ENCODE measurements at places on chromosomes 7 and 10.

DNA sequence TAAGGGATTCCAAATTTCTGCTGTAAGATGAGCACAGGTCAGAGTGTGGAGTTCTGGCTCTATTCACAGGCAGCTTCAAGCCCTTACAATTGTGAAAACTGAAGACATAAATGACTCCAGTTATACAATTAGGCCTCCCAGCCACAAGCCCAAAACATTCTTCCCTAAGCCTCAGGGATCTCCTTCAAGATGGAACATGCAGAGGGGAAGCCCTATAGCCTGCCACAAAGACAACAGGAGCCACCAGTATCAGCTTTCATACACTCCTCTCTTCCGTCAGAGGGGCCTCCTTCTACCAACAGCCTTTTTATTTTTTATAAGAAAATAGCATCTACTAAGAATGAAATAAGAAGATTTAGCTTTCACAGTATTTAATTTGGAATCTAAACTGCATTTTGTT is 46.5 kb downstream of the DLD start:
- DNase-seq, result no peak

DNA sequence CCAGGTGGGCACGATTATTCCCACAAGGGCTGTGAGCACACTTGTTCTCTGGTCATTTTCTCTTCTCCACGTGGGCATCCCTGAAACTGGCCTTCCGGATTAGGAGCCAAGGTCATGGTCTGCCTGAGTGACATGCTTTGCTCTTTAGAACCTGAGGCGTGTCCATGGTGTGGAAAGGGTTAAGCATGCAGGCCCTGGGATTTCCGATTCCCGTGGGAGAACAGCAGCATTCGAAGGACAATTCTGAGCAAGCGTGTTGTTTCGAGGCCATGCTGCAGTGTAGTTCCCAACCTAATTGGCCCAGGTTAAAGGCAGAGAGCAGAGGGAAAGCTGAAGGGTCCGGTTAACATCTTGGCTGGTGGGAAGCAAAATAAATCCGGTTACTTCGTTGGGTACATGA is 245.9 kb downstream of the SKAP2 start:
- no peak for DNase-seq

GRCh38 chr7:44094883-44095592 is 9.1 kb upstream of the AEBP1 start:
- no peak for DNase-seq

- DNase-seq, result peak; percentile 50
Observed at GRCh38 chr7:38524786-38525185, 106.4 kb downstream of the AMPH start.

DNA sequence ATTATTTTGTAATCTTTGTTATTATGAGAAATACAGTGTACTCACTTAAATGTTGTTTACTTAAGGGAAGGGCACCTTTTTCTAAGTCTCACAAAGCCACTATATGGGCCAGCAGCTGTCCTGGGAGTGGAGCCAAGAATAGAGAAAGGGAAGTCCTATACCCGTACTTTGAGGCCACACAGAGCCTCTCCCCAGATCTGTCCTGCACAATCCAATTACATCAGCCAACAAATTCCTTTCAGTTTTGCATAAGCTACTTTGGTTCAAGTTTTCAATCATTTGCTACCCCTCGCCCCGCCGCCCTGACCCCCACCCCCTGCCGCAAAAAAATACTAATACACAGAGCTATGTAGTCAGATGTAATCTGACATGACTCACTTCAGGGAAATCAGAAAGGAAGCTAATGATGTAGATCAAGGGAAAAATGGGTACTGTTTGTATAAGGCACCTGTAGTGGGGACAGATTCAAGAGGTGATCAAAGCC is 297.4 kb upstream of the NEBL start:
- peak; percentile 70 for DNase-seq

GRCh38 chr7:14902589-14903067 is at the start of gene DGKB:
Gene DGKB, minus strand, starts transcription at chr7:14902751.
- DNase-seq, result peak; percentile 57

DNA sequence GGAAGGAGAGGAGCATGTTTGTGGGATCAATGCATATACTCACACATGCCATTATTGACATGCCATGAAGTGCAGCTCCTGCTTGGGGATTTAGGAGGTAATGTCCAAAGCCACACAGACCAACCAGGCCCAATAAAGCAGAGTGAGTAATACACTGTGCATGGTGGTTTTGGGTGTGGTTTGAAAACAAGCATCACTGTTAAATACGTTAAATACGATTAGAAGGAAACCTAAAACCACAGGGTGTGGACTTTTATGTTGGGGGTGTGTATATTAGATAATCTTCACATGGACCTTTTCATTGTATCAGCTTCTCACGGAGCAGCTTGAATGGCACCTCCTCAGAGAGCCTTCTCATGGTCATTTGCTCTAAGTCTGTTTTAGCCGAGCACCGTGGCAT is 10.4 kb upstream of the EIF3A start:
- peak; percentile 61 for DNase-seq

DNA sequence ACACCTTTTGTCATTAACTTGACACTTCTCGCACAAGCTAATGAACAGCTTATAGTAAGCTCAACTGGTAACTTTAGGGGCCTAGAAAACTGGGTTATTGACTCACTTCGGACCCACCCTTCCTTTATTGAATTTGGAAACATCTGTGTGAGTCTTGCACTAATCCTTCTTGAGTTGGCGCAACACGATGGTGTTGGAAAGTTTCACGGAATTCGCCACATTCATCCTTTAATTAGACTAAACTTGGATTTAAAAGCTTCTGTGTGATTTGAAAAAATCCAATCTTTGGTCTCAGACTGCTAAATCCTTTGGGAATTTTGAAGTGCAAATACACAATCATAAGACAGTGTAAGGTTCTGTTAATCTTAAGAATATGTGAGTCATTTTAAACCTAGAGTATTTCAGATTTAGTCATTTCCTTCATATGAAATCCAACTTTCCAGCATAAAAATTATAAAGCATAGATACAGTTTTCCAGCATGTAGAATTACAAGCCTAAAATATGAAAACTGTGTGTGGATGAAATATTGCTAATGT is 15.1 kb downstream of the FZD8 start:
- no peak for DNase-seq

DNA sequence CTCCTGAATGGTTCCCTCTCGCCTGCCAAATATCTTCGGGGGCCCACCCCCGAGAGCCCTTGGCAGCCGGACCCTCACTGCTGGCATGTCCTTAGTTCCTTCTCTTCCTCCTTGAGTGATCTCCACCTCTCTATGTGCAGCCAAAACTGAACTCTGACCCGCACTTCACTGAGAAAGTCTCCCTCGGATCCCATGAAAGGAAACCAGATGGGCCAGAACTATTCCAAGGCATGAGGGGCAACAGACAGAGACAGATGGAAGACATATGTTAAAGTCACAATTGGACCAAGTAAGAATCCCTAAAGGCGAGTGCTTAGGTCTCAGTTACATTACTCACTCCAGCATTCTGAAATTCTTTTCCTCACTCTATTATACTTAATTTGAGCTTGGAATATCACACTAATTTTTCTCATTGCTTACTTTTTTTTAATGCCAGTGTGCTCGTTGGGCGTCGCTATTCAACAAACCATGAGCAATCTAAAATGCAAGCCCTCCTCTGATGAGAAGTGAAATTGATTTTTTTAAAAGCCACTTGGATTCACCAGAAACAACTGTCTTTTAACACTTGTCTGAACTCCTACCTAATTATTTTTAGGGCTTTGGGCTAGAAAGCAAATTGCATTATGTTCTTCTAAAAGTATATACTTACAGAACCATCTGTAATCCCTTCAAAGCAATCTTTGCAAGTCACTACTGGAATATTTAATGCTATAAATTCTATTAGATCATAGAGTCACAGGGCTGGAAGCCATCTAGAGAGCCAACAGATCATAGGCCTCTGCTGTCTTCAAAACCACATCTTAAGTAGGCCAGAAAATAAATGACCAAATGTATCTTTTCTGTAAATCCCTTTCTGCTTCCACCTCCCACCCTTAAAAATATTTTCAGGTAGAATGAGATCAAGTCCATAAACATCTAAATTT is 43.3 kb upstream of the EZH2 start:
- no peak for DNase-seq

DNA sequence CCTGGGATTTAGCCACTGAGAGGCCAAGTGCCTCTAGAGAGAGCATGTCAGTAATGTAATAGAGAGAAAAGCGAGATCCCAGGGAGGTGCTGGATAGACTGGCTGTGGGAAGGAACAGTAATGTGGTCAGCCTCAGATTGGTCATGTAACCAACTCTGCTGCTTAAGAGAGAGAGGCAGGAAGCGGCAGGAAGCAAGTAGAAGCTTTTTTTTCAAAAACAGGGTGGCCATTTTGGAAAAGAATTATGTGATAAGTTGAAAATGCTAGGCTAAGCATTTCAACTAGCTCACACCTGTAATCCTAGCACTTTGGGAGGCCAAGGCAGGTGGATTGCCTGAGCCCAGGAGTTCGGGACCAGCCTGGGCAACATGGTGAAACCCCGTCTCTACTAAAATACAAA is 3.7 kb upstream of the PCOLCE start:
- peak; percentile 44 for DNase-seq

GRCh38 chr7:112596260-112596659 is 115.5 kb downstream of the LSMEM1 start:
- peak; percentile 3 for DNase-seq

DNA sequence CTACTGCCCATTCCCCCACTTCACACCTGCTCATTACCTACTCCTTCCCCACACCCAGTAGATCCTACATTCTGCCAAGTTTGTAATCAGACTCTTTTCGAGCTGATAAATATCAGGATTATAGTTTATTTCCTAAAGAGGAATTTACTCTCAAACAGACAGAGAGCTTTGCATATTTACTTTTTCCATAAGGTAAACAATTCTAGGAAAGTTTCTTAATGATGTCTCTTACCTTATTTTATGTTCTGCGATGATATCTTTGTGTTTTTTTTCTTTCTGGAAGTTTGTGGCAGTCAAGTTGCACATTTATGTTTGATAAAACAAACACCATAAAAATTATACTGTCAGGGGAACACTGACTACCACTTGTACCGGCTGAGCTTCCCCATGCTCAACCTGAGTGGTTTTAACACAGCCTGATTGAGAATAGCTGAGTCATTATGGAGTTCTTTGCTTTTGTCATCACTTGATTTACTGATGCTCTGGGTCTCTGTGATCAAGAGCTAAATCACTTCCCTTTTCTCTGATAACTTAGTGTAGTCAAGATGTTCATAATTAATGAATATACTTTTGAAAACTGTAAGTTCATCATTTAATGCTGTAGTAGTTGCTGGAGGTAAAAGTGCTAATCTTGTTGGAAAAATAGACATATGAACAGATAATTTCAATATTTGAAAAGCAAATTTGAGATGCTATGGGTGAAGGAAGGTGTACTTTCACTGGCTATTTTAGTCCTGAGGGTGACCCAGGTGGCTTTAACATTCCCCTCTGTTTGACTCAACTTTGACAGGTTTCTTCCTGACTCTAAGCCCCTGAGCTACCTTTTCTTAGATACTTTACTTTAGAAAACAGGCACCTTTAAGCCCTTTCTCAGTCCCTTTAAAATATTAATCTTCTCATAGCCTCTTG is 1034.5 kb upstream of the LRRTM3 start:
- DNase-seq, result no peak

DNA sequence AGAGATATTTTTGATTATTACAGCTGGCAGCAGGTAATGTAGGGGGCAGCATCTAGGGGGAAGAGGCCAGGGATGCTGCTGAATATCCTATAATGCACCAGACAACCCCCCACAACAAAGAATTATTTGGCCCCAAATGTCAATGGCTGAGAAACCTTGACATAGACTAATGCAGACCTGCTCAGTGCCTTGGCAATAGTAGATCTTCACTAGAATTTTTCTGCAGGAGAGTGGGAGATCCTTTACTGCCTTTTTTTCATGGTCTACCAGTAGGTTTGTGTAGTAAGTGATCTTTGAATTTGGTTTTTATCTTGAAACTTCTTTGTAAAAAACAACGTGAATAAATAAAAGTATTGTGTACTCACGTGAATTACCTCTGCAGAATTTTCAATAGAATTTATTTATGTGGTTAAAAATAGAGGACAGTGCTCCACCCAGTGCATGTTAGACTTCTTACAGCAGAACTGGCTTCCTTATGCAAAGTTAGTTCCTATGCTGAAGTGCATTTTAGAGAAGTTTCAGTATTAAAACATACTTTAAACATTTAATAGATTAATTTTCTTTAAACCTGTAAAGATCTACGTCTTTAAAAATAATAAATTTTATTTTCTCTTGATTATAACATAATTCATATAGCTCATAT is 199.6 kb upstream of the HDAC9 start:
- DNase-seq, result no peak

DNA sequence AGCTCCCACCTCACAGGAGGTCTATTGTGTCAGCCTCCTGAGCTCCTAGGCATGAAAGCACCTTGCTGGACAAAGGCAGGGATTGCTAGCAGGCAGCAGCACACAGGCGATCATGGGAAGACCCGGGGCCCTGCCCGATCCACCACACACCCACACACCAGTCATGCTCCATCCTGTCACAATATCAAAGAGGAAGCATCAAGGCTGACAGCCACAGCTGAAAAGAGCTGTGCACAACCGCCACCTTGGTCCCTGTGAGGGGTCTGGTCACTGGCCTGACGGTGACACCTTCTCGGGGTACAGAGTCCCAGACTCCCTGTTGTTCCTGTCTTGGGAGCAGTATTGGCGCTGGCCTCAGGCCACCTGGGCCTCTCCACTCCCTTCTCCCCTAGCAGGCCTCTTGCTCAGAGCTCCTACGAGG is 89.7 kb upstream of the RET start:
- DNase-seq, result no peak

DNA sequence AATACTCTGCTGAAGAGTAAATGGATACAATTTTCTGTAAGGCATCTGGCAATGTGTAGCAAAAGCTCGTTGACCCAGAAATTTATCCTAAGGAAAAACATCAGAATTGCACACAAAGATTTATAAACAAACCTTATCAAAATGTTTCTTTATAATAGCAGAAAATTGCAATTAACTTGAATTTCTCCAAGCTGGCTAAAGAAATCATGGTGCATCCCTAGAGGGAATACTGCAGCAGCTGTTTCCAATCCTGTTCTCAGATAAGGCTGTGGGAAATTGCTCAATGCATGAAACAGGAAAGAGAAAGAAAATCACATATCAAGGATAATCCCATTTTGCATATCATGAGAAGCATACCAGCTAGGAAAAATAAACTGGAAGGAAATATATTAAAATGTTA is 18.7 kb downstream of the TACR2 start:
- DNase-seq, result no peak

GRCh38 chr7:32143301-32143700 is 73.1 kb upstream of the PDE1C start:
- DNase-seq, result no peak

Measured in astrocyte of the hippocampus (primary cell).